ENCODE measurements at places on chromosomes 6 and 20.

DNA sequence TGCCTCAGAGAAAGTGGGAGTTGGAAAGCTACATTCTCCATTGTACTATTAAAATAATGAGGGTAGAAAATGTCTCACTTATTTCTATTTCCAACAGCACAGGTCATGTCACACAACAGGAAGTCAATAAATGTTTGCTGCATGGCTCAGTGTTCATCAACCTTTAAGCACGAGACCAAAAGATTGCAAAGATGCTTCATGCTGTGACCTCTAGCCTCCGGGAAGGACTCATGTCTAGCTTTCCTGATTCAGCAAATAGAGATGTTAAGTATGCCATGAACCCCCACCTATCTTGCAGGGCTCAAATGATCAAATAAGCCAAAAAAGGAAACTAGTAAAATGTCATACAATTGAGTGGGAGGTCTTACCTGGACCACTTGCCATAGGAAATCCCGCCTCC, 57.4 kb downstream of the NCOA6 start:
- DNase-seq, result no peak

DNA sequence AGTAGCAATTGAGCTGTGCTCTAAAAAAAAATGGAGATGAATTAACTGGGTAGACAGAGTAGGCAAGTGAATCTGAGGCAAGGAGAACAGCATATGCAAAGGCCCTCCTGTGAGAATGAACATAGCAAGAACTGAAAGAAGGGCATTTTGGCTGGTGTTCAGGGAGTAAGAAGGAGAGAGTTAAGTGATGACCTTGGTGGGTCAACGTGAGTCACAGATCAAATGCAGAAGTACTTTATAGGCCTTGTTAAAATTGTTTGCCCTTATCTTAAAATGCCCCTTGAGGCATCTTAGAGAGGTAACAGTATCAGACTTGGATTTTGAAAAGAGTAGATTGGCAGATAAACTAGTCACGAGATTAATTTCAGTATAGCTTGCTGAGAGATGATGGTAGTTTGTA, 24.5 kb downstream of the NDUFAF5 start:
- DNase-seq, result no peak

DNA sequence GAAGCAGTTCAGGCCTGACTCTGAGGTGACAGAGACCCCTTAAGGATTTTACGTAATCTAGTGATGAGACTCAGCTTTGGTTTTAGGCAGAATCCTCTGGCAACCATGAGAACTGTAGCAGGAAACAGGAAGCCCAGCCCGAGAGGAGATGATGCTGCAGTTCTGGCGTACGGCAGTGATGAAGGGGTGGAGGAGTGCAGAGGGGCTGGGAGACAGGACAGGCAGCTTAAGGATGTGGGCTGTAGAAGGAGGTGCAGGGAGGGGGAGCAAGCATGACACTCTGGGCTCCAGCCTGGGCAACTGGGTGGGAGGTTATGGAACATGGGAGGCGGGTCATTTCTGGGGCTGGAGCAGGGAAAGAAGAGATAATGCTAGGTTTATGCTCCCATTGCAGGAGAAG, 67.1 kb downstream of the LRFN2 start:
- no peak for DNase-seq

GRCh38 chr6:79305020-79305419, 70.5 kb upstream of the HMGN3 start:
- no peak for DNase-seq

GRCh38 chr20:52775786-52776185, 196.4 kb upstream of the TSHZ2 start:
- no peak for DNase-seq

DNA sequence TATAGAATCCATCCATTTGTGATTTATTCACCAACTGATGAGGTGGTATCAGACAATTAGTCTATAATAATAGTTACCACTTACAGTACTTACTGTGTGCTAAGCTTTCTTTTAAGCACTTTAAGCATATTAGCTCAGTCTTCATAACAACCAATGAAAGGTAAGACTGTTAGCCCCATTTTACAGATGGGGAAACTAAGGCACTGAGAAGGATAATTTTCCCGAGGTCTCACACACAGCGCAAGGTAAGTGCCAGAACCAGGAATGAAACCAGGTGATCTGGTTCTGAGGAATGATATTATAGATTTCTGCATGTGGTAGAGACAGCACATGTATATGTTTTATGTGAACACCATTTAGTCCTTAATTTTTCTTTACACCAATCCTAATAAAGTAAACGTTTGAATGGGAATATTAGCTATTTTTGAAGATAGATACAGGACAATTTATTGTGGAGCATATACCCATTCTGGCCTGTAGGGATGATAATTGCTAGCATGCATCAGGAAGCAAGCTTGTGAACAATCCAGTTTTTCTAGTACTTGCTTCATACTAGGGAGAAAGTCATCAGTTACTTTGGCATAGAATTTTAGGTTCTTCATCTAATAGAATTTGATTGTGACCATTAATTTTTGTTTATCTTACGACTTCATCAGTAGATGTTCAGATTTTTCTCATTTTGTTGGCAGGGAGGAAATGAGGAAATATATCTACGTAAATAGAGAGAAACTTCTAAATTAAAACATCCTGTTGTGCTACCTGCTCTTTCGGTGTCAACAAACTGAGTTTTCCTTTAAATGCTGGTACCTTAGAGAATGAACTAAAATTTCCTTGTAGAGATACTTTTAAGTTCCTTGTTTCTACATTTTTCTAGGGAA, 3.0 kb downstream of the YWHAB start:
- no peak for DNase-seq

DNA sequence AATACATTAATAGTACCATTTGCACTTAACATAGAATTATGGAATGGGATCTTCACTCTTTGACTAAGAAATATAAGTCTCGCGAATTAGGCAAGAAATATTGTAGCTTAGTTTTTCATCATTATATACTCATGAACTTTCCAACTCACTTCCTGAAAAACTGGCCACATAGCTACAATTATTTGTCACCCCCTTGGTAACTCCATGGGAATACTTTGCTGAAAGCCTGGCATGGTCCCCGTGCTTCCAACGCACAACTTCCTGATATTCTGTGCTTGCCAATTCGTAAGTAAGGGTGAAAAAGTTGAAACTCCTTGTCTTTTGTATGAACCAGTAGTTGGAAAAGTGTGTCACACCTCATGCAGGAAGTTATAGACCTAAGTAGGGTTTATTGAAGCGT, 23.7 kb upstream of the HLA-DQA1 start:
- no peak for DNase-seq

GRCh38 chr20:32111753-32112152, 2.2 kb downstream of the TM9SF4 start:
- DNase-seq, result no peak

DNA sequence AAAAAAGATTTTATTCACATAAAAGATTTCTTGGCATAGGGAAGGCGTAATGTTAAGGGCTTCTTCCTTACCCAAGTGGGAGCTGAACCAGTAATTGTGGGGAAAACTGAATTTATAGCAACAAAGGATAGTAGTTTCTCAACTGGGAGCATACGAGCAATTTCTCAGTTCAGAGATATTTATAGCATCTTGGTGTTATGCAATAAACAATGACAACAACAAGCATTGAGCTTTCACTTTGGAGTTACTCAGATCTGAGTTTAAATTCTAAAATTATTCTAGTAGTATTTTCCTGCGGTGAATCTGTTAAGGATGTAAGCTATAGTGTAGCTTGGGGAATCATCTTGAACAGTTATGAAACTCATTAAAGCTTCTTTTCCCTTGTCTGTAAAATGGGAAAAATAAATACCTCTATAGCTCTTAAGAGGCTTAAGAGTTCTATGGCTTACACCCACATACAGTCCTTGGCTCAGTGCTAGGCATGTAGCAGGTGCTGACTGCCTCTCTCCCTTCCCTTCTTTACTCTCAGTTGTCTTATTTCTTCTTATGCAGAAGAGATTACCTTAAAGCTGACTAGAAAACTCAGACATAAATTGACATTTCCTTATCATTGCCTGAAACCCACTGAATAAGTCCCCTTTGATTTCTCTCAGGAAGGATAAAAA, 58.8 kb downstream of the SAMD5 start:
- no peak for DNase-seq

DNA sequence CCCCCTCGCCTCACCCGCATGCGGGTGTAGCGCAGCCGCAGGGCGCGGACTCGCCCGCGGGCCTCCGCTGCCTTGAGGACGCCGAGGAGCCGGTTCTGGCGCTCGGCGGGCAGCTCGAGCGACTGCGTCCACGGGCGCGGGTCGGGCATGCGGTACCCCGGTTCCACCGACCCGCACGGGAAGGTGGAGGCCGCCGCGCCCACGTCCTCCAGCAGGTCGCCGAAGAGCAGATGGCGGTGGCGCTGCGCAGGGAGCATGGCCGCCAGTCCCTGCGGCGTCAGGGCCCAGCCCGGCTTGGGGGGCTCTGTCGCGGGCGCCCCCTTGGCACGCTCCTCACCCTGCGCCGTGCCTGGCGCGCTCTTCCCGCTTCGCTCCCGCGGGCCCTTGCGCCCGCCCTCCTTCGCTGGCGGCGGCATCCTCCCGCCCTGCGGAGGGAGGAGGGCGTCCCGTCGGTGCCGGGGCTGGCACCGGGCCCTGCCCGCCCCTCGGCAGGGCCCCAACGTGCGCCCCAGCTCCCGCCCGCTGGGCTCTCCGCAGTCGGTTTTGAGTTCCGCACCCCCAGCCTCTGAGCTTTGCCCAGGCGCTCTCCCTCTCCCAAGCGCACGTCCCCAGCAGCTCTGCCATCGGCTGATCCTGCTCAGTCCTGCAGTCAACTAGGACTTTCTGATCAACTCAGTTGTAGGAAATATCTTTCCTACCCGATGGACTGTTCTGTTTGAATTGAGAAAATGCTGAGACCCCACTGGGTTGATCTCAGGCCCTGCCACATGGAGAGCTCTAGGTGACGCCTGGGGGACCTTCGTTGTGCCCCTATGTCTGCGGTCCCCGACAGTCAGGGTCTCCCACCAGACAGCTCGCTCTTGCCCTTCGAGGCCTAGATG, at the start of gene LKAAEAR1:
Gene LKAAEAR1, minus strand, starts transcription at position 595 of the 881 bp plus-strand sequence. Its CDS starts 179 bp downstream, at position 416.
- DNase-seq, result no peak

DNA sequence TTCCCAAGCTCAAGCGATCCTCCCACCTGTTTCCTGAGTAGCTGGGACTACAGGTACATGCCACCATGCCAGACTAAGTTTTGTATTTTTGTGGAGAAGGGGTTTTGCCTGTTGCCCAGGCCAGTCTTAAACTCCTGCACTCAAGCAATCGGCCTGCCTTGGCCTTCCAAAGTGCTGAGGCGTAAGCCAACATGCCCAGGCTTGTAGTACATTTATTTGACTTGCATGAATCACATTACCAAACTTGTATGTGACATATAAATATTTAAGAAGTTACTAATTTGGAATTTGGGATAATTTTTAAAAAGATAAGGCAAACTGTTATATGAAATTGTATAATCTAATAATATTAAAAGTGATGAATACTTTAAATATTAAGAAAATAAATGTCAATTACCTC, 157.6 kb downstream of the MCHR2 start:
- DNase-seq, result no peak

DNA sequence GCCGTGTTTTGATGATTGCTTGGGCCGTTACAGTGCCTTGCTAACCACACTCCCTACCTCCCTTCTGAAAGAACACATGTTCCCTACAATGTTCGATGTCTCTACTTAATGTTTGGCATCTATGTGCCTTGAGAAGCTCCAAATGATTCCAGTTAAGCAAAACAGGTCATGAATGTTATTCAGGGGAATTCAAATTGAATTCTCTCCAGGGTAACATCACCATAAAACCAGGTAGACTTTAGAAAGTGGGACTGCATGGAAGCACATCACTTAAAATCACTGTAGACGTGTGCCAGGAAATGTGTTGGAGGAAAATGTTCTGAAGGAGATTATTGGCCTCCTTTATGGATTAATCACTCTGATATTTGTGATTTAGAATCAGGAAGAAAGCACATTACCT, 128.1 kb downstream of the ADAT2 start:
- DNase-seq, result no peak
